ENCODE measurements at places on chromosomes 4 and X.

DNA sequence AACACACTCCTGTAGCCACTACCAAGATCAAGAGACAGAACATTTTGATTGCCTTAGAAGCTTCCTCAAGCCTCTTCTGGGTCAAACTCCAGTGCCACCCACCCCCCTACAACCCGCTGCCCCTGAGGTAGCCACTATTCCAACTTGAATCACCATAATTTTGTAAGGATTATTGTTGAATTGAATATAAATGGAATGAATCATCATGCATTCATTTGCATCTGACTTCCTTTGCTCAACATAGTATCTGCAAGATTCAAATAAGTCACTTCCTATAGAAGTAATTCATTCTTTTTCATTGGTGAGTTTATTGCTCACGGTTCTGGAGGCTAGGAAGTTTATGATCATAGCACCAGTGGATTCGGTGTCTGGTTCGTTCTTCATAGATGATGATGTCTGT is 364.2 kb downstream of the SLITRK2 start:
- no peak overlapping the region for H3K27ac ChIP-seq
- no peak overlapping the region for H3K4me3 ChIP-seq
- H3K27me3 ChIP-seq = no peaks in the 10 kb centered on the region
- no peak for DNase-seq
- H3K4me1 ChIP-seq = no peaks in the 10 kb centered on the region

GRCh38 chrX:156002507-156002906 is 5.0 kb downstream of the IL9R start:
- no peaks in the 10 kb centered on the region for H3K36me3 ChIP-seq
- H3K4me1 ChIP-seq = no peaks in the 10 kb centered on the region
- no peaks in the 10 kb centered on the region for H3K27me3 ChIP-seq
- DNase-seq = no peak
- no peak overlapping the region for H3K4me3 ChIP-seq

DNA sequence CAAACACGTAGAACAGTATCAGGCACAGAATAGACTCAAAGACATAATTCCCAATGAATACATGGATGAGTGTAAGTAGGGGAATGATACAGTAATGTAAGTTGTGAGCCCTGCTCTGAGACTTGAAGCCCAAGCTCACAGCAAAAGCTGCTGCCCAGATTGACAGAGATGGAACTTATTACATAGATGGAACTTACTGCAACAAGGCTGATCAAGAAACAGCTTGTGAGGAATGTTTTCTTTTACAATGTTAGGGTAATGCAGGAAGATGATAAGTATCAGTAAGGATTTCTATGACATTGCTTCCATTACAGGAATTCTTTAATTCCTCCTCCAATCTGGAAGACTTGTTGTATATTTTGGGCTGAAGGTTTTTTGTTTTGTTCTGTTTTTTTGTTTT is 278.4 kb downstream of the IL15 start:
- H3K27me3 ChIP-seq = no peaks in the 10 kb centered on the region
- no peaks in the 10 kb centered on the region for H3K36me3 ChIP-seq
- no peaks in the 10 kb centered on the region for H3K4me1 ChIP-seq
- no peak overlapping the region for H3K27ac ChIP-seq
- no peak overlapping the region for H3K4me3 ChIP-seq
- no peak for DNase-seq

GRCh38 chrX:12002876-12003275 is 135.4 kb upstream of the FRMPD4 start:
- H3K4me1 ChIP-seq = no peaks in the 10 kb centered on the region
- no peaks in the 10 kb centered on the region for H3K27me3 ChIP-seq
- no peaks in the 10 kb centered on the region for H3K36me3 ChIP-seq
- H3K27ac ChIP-seq = no peak overlapping the region
- no peak for DNase-seq

- DNase-seq = peak; percentile 31
- no peak overlapping the region for H3K4me3 ChIP-seq
- peak overlapping the region; percentile 80 for H3K27ac ChIP-seq
- H3K4me1 ChIP-seq = peaks cover 76% of the 10 kb centered on the region
- no peaks in the 10 kb centered on the region for H3K27me3 ChIP-seq
Measured at GRCh38 chr4:2834001-2834921, 9.4 kb upstream of the ADD1 start.

DNA sequence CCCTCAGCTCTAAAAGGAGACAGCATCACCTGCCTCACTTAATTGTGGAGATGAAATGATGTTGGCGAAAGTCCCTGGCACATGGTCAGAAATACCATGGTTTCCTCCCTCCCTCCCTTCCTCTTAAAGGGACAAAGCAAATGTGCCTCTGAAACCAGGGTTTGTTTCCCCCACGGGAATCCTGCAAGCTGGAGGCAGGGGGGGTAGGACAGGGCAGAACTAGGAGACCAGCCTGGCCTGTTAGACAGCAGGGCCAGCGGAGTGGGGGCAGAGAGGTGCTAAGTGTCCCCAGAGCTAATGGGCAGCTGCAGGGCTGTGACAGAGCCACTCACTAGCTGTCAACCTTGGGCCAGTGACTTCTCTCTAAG is 5.7 kb downstream of the RTL5 start:
- no peak for DNase-seq
- H3K36me3 ChIP-seq = no peaks in the 10 kb centered on the region
- no peaks in the 10 kb centered on the region for H3K27me3 ChIP-seq
- no peak overlapping the region for H3K4me3 ChIP-seq

GRCh38 chrX:7709845-7710244 is 133.1 kb upstream of the VCX start:
- H3K27me3 ChIP-seq = no peaks in the 10 kb centered on the region
- no peak for DNase-seq
- no peak overlapping the region for H3K27ac ChIP-seq
- H3K4me3 ChIP-seq = no peak overlapping the region
